ENCODE measurements at places on chromosomes 16 and 17.
A peak's percentile ranks its signal among the peaks of the same experiment; 100 is the strongest.

- DNase-seq, result no peak
Measured at GRCh38 chr17:34472363-34472762, 107.0 kb upstream of the TMEM132E start.

DNA sequence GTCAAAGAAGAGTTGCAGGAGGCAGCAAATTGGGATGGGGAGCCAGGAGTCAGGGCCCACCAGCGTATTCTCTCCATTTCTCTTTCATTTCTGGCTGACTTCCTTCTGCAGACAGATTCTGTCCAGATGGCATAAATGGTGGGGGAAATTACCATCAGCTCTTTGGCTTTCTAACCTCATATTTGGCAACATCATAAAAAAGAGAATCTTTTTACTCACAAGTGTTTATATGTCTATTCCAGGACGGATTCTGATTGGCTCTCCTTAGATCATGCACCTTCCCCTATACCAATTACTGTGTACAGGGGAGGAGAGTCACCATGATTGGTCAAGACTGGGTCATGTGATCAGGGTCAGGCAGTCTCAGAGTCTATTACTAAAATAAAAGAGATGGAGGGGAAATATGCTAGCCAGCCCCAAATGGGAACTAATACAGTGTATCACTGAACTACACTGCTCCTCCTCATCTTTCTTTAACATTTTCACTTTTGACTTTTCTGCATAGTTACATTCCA is 537.1 kb upstream of the EEF2KMT start:
- no peak for DNase-seq

DNA sequence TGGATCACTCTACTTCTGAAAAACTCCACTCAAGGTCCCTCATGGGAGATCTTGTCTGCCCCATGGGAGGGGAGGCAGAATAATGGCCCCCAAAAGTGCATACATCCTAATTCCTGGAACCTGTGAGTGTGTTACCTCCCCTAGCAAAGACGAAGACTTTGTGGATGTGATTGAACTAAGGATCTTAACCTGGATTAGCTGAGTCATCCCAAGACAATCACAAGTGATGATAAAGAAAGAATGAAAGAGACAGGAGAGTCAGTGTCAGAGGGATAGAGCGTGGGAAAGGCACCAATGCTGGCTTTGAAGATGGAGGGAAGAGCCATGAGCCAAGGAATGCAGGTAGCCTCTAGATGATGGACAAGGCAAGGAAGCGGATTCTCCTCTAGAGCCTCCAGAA is 374.7 kb upstream of the DYNLRB2 start:
- no peak for DNase-seq

DNA sequence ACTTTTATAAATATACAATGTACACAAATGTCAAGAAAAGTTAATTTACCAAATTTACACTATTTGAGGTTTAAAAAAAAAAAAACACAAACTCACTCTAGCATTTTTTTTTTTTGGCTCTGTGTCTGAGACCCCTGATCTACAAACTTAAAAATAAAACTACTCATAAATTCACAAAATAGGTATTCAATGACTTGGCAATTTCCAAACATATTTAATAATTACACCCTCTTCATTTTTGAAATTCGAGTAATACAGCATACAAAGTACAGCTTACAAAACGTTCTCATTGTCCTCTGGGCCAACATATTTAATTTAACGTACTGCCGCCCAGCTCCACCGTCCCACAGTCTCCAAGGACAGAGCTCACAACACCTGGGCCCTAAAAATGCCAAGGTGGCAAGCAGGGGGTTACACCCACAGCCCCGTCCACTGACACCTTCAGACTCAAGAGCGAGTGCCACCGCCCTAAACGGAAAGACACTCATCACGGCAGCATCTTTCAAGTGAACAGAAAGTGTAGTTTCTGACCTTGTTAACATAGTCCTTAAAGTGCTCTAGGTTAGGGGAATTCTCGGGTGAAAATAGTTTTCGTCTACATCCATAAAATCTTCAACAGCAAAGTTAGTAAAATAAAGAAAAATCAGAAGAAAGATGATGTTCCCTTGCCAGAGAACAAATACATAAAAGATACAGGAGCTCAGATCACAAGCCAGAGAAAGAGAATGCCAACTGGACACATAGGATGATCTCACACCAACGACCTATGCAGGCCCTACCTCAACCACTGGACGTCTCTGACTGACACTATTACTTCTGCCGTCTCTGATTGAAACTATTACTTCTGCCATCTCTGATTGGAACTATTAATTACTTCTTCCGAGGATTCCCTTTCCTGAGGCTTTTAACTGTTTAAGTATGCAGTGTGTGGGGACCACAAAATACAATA is 4.2 kb downstream of the ADCY9 start:
- DNase-seq, result no peak

- DNase-seq, result peak; percentile 75
Measured at GRCh38 chr17:77404812-77405581, 264.2 kb downstream of the SEC14L1 start.

GRCh38 chr17:10716218-10716617 is 13.6 kb downstream of the TMEM220 start:
- DNase-seq, result no peak

DNA sequence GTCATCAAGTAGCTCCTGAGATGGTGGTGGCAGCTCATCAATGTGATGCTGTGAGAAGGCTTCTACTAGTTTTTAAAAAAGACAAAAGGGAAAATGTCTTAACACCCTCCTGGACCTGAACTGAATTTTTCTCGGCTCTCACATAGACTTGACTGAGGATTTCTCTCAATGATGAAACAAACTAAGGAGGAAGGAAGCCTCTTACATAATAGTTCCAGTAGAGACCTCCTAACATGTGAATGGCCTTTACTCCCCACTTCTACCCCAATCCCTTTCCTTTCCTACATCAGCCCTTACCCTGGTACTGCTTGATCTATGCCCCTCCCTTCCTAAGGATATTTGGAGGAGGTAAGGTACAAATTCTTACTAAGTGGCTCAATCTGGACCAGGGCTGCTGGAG is 54.8 kb upstream of the MTMR4 start:
- DNase-seq, result no peak

- DNase-seq, result no peak
Measured at GRCh38 chr17:63039899-63040602, 74.0 kb downstream of the TANC2 start.

DNA sequence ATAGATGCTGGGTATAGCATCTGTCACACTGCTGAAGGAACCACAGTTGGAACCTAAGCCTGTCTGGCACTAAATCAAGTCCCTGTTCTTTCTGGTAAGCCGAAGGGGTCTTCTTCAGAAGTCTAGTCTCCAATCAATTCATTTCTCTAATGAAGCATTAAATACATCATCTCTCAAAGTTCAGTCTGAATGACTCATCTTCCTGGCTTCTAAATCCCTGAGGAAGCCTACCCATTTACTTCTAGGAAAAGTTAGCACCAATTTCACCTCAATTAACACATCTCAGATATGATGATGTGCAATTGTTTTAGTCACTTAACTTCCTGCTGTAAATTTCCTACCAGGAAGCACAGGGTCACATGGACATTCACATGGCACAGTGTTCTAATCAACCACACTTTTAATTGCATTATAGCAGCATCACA is 49.9 kb downstream of the TEX14 start:
- DNase-seq, result no peak

DNA sequence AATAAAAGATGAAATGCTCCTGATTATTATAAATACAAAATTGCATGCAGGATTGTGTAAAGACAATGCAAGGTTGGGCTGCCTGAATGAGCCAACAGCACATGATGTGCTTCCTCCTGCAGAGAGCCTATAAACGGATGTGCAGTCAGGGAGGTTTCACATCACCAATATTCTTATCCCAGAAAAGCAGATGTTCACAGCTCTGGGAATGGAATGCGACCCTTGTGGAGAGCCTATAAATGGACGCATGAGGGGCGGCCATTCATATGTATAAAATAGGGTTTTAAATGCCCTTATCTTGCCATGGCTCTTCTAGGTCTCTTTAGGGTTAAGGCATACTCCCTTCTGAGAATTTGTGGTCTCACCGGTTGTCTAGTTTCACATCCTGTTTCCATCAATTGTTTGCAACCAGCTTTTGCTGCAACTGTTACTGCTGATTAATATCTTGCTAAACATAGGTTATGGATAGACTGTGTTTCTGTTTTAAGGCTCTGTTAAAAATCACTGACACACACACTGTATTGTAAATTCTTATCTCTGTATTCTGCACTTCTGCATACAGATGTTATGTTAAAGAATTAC is 31.9 kb downstream of the SLFN11 start:
- no peak for DNase-seq

DNA sequence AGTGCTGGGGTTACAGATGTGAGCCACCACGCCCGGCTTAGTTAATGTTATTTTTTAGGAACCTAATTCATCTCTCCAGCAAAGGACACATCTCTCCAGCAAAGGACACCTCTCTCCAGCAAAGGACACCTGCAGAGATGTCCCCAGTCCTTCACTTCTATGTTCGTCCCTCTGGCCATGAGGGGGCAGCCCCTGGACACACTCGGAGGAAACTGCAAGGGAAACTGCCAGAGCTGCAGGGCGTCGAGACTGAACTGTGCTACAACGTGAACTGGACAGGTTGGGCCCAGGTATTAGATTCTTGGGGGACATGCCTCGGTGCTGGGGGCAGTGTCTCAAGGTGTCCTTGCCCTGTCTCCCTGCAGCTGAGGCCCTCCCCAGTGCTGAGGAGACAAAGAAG is 4.7 kb downstream of the PFAS start:
- DNase-seq, result no peak

GRCh38 chr17:78376161-78376560 is 2.3 kb upstream of the PGS1 start:
- no peak for DNase-seq

GRCh38 chr16:24936151-24936550 is 79.0 kb downstream of the ARHGAP17 start:
- DNase-seq, result no peak

- DNase-seq, result no peak
Measured at GRCh38 chr16:77938913-77939312, 83.4 kb upstream of the CLEC3A start.

- DNase-seq, result no peak
Measured at GRCh38 chr16:46746821-46747776, 1.0 kb downstream of the MYLK3 start.

- no peak for DNase-seq
Measured at GRCh38 chr17:43627653-43628052, 34.1 kb downstream of the MEOX1 start.

DNA sequence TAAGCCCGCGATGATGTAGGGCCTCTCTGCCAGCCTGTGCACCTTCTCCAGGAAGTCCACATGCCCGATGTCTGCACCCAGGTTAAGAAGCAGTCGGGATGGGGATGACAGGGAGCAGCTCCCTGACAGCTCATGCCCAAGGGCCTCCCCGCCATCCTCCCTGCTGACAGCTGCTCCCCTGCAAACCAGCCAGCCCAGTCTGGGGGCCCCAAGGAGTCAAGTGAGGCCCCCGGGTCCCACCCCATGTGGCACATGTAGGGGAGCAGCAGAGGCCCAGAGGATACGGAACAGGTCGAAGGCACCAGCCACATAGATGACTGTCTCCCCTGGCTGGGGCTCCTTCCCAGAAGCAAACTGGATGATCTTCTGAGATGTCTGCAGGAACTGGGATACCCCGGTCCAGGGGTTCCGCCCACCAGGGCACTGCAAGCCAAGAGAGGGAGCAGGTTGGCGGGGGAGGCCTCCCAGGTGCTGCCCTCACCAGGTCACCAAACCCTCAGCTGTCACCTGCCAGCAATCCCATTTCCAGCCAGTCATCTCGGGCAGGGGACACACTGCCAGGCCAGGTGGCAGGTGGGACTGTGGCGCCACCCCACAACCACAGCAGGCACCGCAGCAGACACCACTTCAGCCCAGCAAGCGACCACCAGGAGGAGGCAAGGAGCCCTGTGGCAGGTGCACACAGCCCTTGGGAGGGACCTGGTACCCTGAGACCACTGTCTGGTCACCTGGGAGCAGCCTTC is 4.6 kb downstream of the PCYT2 start:
- no peak for DNase-seq

GRCh38 chr16:82625066-82625968 is 1.5 kb upstream of the CDH13 start:
- DNase-seq, result no peak

- DNase-seq, result peak; percentile 47
Measured at GRCh38 chr16:57023541-57024249, 34.3 kb downstream of the NLRC5 start.

GRCh38 chr17:28318759-28319597 is at the start of gene TMEM97:
Gene TMEM97, plus strand, starts transcription at chr17:28319200. Its CDS starts 40 bp downstream, at chr17:28319240.
- DNase-seq, result peak; percentile 88

DNA sequence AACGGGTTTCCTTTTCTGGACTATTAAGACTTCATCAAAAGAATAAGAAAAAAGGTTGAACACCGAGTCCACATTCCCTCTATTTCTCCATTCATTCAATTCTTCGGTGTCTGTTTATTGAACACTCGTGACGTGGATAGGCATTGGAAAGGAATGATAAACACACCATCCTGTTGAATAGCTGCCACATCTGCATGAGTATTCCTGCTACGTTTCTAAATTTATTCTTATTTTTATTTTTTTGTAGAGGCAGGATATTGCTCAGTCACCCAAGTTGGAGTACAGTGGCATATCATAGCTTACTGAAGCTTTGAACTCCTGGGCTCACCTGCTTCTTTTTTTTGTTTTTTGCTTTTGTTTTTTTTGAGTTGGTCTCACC is 80.8 kb upstream of the CIBAR2 start:
- no peak for DNase-seq

GRCh38 chr16:85673529-85674417 is 15.0 kb downstream of the GINS2 start:
- no peak for DNase-seq

GRCh38 chr16:53852678-53853077 is 148.7 kb downstream of the FTO start:
- DNase-seq, result no peak

- no peak for DNase-seq
Measured at GRCh38 chr16:8668113-8668512, 6.3 kb upstream of the ABAT start.

DNA sequence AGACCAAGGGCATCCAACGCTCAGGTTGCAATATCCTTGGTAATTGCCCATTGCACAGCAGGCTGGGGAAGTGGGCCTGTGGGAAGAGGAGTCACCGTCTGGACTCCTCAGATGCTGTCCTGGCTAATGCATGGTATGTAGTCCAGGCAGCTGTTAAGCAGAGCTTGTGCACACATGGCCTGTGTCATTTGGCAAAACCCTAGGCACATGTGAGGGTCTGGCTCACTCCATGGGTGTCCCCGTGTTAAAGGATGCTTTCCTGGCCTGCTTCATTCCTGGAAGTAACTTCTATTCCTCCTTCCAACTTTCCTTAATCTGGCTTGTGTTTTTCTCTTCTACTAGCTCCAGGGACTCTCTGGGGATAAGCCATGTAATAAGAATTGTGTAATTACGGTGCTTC is 378.0 kb upstream of the CA10 start:
- DNase-seq, result no peak

DNA sequence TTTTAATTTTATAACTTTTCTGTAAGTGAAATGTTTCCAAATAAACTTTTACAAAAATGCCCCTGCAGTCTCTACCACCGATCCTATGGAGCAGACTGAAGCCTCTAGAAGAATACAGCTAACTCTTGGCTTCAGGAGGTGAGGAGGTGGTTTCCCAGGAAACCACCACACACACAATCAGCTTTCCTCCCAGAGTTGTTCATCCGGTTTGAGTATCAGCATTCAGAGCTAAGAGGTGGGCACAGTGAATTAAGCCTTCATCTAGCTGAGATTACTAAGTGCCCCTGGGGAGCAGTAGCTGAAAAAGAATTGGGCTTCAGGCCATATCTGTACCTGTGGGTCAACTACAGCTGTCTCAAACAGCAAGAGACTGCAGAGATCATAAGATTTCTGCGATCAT is 139.7 kb downstream of the AATF start:
- no peak for DNase-seq

- DNase-seq, result no peak
Measured at GRCh38 chr17:41256291-41256685, 1.1 kb downstream of the KRTAP9-9 start.
